ENCODE measurements at places on chromosomes 7 and 10.
A peak's percentile ranks its signal among the peaks of the same experiment; 100 is the strongest.

DNA sequence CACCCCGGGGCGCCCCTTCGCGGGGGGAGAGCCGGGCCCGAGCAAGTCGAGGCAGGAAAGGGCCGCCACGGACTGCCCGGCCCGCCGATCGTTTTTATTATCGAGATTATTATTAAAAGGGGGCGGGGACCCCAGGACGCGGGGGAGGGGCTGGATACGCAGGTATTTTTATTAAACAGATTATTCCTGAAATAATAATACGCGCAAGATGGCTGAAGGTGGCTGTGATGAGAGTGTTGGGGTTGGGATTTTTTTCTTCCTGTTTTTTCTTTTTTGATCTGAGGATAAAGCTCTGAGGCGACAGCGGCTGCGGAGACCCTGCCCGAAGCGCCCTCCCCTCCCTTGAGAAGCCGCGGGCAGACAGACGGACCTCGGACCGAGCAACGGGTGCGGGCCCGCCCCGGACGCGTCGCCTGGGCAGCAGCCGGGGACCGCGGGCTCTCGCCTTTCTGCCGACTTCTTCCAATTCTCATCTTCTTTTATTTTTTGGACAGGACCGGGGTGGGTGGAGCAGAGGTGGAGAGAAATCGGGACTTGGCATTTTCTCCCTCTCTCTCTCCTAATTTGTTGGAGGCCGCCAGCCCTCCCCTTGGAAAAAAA, 1.4 kb upstream of the TRIM8 start:
- peak; percentile 45 for DNase-seq

DNA sequence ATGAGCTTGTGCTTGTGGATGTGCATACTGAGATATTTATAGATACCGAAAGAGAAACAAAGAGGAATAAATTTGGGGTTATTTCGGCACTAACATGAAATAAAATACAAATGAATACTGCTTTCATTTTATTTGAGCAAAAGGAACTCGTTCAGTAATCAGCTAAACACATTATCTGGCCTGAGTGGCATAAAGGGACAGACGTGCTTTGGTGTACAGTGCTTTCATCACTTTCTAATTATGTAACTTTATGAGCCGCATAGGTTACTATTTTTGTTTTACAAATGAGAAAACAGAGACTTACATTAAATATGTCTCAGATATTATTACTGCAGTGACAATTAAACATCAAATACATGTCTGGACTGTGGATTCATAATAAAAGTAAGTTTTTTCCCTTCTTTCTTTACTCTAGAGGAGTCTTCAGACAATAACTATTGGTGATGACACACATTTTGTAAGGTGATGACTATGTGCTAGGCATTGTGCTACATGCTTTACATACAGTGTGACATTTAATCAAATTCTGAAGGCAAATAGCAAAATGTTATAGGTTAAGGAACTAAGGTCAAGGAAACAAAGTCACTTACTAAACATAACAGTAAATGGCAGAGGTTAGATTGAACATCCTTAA, 503.3 kb downstream of the SORCS1 start:
- DNase-seq, result no peak

DNA sequence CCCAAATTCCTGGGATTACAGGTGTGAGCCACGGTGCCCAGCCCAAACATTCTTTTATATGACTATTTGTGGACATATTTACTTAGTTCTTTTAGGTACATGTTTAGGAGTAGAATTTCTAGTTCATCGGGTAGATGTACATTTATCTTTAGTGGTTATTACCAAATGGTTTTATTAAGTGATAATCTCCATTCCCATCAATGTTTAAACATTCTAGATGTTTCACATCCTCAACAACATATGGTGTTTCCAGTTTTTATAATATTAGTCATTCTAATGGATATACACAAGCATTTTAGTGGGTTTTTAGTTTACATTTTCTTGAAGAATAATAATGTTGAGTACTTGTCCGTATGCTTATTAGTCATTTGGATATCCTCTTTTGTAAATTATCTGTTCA, 131.7 kb downstream of the RTKN2 start:
- no peak for DNase-seq

GRCh38 chr7:20359341-20359963, 28.8 kb downstream of the ITGB8 start:
- DNase-seq, result no peak

DNA sequence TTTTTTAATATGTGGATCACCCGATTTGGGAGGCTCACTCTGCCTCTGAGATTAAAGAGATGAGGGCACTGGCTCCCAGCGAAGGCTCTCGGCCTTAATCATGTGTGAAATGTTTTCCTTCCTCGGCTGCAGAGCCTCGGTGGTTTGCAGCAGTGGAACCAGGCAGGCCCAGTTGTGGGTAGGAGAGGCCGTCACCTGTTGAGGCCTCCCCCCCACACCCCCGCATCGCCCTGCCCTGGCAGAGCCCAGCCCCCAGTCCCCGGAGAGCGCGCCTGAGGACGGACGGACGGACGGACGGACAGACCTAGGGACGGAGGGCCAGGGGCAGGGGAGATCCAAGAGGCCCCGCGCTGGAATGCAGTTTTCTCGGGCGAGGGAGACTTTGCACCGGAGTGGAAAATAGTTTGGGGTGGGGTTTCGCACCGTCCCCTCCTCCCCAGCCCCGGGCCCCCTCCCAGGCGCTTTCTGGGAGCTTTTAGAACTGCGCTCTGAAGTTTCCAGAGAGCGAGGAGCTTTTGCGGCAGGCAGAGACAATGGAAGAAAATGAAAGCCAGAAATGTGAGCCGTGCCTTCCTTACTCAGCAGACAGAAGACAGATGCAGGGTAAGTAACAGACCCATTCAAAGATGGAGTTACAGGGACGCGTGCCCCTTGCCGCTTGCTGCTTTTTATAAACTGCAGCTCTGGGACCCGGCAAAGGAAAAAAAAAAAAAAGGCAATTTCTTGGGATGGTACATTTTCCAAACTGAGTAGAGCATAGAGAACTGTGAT, at the start of gene KIAA1217:
Gene KIAA1217 (plus strand): TSS at position 478 of the 771 bp plus-strand sequence. CDS start 56 bp downstream, at position 534.
- no peak for DNase-seq

GRCh38 chr7:132882714-132883428, 199.0 kb downstream of the CHCHD3 start:
- DNase-seq, result no peak

GRCh38 chr10:52645187-52645758, 127.3 kb downstream of the MBL2 start:
- no peak for DNase-seq

DNA sequence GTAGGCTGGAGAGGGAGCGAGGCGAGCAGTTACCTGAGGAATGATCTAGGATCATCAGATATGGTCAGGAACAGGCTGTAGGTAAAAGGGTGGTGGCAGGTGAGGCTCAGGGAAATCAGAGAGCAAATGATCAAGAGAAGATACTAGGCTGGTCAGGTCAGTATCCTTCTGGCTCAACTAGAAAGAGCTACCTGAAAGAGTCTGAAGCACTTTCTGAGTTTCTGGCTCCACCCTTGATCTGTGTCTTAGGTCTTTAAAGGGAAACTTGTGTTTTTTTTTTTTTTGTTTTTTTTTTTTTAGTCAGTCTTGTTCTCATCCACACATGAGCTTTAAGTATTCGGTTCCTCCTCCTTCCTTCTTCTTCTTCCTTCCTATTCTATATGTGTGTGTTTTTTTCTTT, 10.5 kb downstream of the ADAM22 start:
- no peak for DNase-seq

DNA sequence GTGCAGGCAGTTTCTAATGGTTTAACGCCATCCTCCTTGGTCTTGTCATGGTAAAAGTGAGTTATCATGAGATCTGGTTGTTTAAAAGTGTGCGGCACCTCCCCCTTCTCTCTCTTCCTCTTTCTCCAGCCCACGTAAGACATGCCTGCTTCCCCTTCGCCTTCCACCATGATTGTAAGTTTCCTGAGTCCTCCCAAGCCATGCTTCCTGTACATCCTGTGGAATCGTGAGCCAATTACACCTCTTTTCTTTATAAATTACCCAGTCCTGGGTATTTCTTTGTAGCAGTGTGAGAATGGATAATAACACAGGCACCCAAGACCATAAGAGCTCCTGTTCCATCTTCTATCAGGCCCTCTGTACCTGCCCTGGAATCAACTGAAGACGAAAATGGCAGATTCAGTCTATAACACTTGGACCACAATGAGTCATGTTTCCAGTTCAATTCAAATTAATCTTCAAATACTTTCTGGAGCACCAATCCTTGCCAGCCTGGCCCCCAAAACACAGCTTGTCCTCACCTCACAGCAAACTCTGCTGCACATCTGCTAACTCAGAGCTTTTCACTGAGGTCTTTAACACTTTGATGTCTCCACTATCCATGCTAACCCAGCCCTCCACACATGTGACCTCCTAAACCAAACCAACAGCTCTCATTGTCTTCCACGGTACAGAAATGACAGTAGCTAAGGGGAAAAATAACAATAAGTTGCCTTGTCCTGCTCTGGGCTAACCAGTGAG, 73.2 kb downstream of the SFMBT2 start:
- no peak for DNase-seq

GRCh38 chr10:124144536-124144935, 51.1 kb upstream of the CHST15 start:
- DNase-seq, result no peak

- no peak for DNase-seq
Measured at GRCh38 chr10:22133749-22134624, 83.8 kb downstream of the EBLN1 start.

- DNase-seq, result no peak
Measured at GRCh38 chr7:7352845-7353244, 170.5 kb downstream of the C1GALT1 start.

DNA sequence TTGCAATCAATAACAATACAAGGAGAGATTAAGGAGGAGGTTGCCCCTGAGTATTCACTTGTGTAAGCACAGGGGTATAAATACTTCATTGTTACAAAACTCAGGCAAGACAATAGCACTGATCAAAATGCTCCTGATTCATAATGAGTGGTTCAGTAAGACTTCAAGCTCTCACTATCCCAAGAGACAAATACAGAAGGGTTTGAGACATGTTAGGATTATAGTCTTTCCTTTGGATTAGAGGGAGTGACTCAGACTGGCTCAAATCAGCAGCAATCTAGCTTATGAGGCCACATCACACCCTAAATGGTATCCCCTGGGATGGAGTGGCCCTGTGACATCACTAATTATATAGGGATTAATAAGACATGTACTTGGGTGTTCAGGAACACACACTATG, 167.2 kb upstream of the HGF start:
- DNase-seq, result no peak

- DNase-seq, result peak; percentile 26
Measured at GRCh38 chr10:4234661-4235060, 449.7 kb upstream of the KLF6 start.

DNA sequence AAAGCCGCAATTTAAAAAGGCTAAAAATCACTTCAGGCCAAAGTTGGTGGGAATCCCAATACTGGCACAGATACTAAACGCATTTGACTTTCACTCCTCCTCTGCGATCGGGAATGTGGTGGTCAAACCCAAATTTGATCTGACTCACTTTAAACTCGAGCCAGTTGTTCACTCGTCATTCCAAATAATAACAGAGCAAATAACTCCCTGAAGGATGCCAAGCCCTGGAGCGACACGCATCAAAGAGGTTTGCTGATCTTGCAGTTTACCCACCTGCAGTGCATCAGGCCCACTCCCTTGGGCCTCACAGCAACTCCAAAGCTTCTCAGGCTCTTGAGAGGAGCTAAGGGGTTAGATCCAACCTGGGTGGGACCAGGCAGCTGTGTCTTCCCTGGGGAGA, 12.2 kb downstream of the PTN start:
- DNase-seq, result no peak

- no peak for DNase-seq
Measured at GRCh38 chr10:91880310-91880709, 29.0 kb downstream of the FGFBP3 start.

GRCh38 chr10:21702633-21703111, 168.6 kb downstream of the MLLT10 start:
- no peak for DNase-seq

- no peak for DNase-seq
Measured at GRCh38 chr10:96420228-96421009, 61.6 kb upstream of the OPALIN start.

DNA sequence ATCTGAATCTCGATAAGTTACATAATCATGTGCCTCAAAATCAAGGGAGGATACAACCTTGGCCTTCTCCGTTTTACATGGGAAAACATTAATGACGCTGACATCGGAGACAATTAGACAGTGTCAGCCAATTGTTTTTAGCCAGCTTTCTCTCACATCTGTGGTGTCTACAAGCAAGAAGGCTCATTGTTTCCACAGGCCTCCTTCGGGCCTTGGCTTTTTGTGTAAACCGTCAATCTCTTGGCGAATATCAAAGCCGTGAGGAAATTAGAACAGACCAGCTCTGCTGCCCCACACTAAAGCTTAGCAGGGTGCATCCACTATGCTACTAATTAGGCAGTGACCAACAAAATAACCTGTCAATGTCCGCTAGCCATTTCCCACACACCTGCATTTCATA, 43.2 kb downstream of the VAX1 start:
- no peak for DNase-seq

DNA sequence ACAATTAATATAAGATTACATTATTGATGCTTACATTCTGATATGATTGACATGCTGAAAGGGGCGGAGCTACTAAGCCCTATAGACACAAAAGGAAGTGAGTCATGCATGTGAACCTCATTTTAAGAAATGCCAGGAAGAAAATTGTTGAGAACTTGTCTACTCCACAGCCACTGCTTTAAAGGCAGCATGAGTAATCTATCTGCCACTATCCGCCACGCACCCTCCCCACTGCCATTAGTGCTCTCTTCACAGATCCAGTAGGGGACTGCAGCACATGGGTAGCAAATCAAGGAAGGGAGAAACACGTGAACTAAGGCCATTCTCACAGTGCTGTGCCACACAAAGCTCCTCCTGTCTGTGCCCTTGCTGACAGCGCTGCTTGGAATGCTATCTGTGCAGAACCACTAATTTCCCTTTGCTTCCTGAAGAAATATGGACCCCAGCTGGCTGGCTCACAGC, 524.8 kb downstream of the GRM8 start:
- no peak for DNase-seq

GRCh38 chr7:131893631-131894340, 337.4 kb upstream of the PODXL start:
- DNase-seq, result no peak

DNA sequence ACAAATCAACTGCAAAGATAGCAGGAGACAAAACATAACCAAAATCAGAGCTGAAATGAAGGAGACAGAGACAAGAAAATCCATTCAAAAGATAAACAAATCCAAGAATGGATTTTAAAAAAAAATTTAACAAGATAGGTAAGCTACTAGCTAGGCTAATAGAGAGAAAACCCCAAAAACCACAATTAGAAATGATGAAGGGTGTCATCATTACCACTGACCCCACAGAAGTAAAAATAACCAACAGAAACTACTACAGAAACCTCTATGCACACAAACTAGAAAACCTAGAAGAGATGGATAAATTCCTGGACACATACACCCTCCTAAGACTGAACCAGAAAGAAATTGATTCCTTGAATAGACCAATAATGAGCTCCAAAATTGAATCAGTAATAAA, 117.6 kb downstream of the DNAJC1 start:
- no peak for DNase-seq

DNA sequence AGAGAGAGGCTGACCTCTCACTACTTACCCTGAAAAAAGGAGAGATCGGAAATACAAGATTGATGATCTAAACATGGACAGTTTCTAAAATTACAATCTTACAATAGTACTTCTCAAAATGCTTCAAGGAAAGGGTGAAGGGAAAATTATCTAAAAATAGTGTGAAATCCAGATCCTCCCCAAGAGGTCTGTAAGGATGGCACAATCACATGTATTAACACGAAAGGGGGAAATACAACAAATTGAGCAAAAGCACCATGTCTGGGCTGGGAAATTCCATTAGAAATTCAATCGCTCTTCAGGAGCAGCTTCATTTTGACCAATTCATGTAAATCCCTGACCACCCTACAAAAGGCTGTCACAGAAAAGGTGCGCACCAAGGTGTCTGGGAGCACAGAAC, 67.0 kb downstream of the PKD1L1 start:
- DNase-seq, result no peak

- no peak for DNase-seq
Measured at GRCh38 chr10:20855398-20856038, 41.6 kb downstream of the NEBL start.

Data from stimulated activated CD4-positive, alpha-beta T cell treated with anti-CD3 and anti-CD28 coated beads, Interleukin-4, amount 100 ng/mL, for 4 hours (primary cell).